ENCODE measurements at places on chromosomes 5 and 9.

GRCh38 chr9:81601639-81602623 is 87.4 kb downstream of the TLE1 start:
- DNase-seq, result no peak

DNA sequence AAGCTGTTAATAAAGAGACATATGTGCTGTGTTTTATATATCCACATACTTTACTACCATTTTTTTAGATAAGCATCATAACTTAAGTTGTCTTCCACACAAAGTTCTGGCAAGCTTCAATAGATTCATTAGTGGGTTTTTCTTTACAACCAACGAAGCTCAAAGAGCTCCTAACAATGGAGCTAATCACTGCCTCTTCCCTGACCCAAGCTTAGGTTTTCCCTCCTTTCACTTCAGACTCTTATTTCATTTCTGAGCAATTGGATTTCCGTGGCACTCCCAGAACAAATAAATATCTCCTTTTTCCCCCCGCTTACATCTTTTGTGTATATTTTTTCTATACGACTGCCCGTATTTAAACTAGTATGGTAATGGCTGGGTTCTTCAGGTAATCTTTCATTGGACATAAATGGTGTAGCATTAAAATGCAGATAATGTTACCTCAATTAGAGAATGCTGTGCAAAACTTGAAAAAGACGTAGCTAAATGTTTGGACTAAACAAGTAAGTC is 275.5 kb upstream of the TMEM161B start:
- DNase-seq, result no peak

DNA sequence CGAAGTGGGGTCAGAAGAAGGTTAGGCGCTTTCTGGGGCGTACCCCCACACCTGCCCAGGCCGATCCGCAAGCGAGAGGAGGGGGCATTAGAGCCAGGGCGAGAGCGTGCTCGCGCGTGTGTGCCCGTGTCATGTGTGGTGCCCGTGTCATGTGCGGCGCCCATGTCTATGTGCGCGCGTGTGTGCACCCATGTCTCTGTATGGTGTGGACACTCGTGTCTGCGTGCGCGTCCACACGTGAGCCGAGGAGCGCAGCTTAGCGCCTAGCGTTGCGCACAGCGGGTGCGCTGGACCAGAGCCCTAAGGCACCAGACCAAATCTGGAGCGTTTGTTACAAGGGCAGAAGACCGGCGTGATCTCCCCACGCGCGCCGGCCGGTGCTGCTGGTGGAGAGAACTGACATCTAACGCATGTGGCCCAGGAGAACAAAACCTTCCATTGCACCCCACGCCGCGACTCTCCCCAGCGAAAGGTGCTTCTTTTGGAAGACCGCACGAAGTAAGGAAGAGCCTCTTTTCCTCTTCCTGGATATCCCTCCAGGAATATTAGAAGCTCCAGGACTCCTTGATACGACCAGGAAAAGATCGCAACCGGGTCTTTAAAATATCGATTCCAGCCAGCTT is 644 bp downstream of the NIM1K start:
- DNase-seq, result no peak

DNA sequence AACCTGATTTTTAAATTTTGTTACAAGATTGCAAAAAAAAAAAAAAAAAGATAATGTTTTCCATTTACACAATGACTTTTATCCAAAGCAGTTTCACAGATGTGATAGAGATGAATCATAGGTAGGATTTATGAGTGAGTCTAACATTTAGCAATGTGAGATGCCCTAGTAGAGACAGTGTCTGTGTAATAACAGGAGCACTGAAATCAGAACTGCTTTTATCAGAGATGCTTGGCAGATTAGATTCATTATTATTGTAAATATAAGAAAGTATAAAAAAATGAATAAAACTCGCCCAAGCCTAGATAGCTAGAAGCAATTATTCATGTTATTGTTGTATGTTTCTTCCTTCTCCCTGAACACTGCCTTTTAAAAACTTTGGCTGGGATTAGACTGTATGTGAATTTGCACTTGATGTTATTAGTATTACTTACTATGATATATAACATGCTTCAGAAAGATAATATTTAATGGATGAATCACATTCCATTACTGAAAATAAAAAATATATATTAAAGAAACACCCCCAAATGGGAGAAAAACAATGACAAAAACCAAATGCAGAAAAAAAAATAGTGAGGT is 567.3 kb upstream of the KLF4 start:
- DNase-seq, result no peak

DNA sequence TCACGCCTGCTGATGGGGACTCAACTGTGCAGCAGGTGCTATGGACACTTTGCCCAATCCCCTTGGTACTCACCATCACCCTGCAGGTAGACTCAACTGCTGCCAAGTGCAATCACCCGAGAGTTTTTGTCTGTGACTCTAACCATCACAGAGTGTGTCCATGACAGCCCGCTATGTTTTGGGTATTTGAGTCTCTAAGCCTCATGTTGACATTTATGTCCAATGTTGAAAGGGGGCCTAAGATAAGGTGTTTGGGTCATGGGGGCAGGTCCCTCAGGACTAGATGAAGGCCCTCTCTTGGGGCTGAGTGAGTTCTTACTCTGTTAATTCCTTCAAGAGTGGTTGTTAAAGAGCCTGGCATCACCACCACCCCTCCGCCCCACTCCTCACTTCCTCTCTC is 44.1 kb upstream of the GABRP start:
- no peak for DNase-seq

GRCh38 chr5:141095263-141095641 is 837 bp downstream of the PCDHB2 start:
- no peak for DNase-seq

- no peak for DNase-seq
Observed at GRCh38 chr9:35164711-35165110, 2.9 kb downstream of the UNC13B start.

DNA sequence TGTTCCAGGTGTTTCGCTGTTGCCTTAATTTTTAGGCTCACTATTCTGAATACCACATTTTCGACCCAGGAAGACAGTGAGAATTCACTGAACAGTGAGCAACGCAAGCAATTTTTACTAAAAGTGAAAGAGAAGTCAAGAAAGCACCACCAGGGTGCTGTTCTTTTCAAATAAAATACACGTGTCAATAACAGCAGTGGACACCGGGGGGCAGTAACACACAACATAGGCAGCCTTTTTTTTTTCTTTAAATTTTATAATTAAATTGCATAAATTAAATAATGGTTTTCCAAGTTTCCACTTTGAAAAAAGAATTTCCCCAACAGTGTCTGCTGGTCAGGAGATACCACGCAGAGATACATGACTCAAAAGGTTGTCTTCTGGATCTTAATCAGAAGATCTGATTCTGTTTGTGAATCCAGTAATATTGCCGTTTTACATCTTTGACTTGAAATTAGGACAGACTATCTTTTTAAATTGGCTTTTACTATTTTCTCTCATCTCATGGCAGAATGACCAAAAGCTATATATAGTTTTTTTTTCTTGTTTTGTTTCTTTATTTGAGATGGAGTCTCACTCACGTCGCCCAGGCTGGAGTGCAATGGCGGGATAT is 47.1 kb upstream of the SH3GL2 start:
- peak; percentile 30 for DNase-seq

DNA sequence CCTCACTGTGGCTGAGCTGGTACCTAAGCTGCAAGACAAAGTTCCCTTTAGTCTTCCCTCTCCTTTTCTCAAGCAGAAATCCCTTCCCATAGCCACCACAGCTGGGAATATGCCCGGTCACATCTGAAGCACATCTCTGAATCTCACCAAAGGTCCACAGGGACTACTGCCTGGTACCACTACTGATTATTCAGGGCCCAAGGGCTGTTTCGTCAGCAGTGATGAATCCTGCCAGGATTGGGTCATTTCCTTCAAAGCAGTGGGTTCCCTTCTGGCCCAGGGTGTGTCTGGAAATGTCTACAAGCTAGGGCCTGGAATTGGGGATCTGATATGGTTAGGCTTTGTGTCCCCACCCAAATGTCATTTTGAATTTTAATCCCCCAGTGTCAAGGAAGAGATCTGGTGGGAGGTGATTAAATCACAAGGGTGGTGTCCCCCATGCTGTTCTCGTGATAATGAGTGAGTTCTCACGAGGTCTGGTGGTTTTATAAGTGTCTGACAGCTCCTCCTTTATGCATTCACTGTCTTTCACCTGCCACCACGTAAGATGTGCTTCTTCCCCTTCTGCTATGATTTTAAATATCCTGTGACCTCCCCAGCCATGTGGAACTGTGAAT is 83.2 kb upstream of the FST start:
- DNase-seq, result no peak

GRCh38 chr9:106312906-106313305 is 550.1 kb upstream of the ZNF462 start:
- DNase-seq, result no peak

GRCh38 chr9:91495450-91495849 is 71.8 kb upstream of the NFIL3 start:
- DNase-seq, result no peak

GRCh38 chr5:126975796-126976195 is 54.6 kb downstream of the MARCHF3 start:
- no peak for DNase-seq

DNA sequence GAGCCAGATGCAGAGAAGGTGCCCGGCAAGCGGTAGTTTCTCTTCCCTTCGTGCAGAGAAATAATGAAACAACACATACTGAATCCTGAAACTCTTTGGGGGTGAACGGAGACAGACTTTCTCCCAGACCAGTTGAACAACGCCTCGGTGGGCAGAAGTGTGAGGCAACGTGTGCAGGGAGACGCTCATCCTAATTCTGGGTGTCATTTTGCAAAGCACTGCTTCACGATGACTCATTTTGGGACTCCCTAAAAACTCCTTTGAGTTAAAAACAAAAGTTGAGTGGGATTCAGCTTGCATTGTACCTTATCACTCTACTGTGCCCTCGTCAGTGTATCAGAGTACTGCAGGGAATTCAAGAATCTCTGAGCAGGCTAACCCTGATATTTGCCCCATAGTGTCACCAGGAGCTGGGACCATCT is 3.5 kb upstream of the NEK6 start:
- no peak for DNase-seq

- no peak for DNase-seq
Observed at GRCh38 chr9:35700031-35700430, 10.3 kb upstream of the TPM2 start.

- DNase-seq, result no peak
Observed at GRCh38 chr9:81490605-81491331, 198.6 kb downstream of the TLE1 start.

DNA sequence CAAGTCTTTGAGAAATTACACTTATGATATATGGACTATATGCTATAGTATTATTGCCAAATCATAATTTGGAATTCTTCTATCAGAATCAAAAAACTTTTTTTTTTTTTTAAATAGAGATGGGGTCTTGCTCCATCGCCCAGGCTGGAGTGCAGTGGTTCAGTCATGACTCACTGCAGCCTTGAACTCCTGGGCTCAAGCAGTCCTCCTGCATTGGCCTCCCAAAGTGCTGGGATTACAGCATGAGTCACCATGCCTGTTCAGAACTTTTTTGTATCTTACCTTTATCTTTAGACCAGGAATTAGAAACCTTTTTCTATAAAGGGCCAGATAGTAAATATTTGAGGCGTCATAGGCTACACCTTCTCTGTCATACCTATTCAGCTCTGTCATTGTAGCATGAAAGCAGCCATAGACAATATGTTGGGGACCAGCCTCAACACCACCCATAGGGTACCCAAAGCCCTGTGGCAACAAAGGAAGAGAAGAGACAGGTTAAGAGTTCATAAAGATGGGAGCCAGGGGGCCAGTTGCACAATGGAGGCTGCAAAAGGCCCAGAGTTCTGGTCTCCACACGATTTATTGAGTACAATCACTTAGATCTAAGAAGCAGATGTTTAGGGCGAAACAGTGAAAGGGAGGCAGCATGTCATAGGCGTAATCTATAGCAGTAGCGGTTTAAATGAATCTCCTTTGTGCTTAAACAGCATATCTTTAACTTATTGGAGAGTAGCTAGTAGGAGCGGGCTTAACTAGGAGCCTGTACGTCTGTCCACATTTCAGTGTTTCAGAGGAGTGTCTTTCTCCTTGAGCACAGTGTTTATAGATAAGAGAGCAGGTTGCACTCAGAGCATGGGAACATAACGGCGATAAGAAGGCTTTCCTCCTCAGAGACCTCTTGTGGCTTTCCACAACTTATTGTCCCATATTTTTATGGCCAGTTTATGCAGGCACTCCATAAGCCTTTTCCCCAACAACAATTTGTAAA is 12.5 kb downstream of the ECM2 start:
- no peak for DNase-seq

DNA sequence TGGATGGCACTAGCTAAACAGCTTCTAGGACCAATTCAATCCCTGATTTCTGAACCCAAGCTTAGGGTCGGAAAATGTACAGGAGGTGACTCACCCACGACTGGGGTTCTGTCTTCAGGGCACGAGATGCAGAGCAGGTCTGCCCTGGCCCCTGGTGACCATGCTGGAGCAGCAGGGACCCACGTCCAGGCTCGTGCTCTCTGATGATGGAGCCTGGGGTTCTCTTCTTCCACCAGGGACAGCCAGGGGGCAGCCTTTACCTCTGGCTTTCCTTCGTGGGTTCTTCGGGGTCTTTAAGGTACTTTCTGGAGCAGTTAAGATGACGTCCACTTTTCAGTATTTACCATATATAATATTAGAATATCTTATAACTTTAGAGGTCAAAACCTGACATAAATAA is 2.1 kb downstream of the CFAP77 start:
- peak; percentile 48 for DNase-seq

DNA sequence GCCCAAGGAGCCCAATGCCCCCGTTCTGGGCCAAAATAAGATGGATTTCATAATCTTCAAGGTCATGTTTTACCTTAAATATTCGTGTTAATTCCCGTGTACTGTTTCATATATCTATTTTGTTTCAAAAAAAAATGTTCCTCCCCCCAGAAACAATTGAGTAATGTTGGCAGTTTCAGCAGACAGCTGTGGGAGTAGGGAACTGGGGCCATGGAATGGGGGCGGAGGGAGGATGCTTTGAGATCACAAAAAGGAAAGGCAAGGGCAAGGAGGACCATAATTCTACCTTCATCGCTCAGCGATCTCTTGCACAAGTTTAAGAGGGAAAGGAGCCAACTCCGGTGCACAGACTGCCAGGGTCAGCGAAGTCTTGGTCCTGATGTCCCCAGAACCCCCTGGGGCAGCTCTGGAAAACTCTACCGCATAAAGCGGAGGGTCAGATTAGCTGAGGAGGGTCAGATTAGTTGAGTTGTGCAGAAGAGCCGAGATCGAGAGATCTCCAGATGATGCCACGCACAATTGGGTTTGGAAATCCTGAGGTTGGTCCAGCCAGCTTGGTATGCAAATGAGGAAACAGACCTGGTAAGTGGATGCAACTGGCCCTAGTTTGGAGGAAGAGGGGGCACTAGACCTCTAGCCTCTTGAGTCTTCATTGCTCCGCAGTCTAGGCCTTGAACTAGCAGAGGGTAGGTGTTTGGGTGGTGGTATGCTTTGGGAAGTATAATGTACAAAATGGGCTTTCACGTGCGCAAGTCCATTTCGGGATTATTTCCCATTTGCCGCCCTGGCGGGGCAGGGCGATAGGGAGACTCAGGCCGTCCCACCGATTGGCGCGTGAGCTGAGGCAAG is 24.0 kb downstream of the CDKN2A start:
- DNase-seq, result no peak

- DNase-seq, result no peak
Observed at GRCh38 chr5:143314659-143315058, 88.8 kb downstream of the NR3C1 start.

Measured in K562 (cell line).